ENCODE measurements at places on chromosomes 2 and 18. TPM values are rescaled to one million over a fixed set of nuclear protein-coding genes. Genes with fewer than 3 reads are reported as not detected.
A peak's percentile ranks its signal among the peaks of the same experiment; 100 is the strongest.

RAB17 gene
- total RNA-seq, result 6.5 TPM

AQP12A gene
- not detected for total RNA-seq

PDCL3 gene
- 7.5 TPM for total RNA-seq

GRCh38 chr2:26202981-26203490 is 30.1 kb downstream of the GAREM2 start:
- no peaks in the 10 kb centered on the region for H3K4me1 ChIP-seq
- no peaks in the 10 kb centered on the region for H3K27me3 ChIP-seq
- DNase-seq, result no peak
- peaks cover 37% of the 10 kb centered on the region for H3K36me3 ChIP-seq
- no peak overlapping the region for H3K27ac ChIP-seq
- no peak overlapping the region for H3K4me3 ChIP-seq

- no peaks in the 10 kb centered on the region for H3K27me3 ChIP-seq
- H3K4me1 ChIP-seq, result no peaks in the 10 kb centered on the region
- H3K36me3 ChIP-seq, result no peaks in the 10 kb centered on the region
- H3K27ac ChIP-seq, result no peak overlapping the region
Measured at GRCh38 chr2:238955648-238956531, 108.0 kb downstream of the TWIST2 start.

DNA sequence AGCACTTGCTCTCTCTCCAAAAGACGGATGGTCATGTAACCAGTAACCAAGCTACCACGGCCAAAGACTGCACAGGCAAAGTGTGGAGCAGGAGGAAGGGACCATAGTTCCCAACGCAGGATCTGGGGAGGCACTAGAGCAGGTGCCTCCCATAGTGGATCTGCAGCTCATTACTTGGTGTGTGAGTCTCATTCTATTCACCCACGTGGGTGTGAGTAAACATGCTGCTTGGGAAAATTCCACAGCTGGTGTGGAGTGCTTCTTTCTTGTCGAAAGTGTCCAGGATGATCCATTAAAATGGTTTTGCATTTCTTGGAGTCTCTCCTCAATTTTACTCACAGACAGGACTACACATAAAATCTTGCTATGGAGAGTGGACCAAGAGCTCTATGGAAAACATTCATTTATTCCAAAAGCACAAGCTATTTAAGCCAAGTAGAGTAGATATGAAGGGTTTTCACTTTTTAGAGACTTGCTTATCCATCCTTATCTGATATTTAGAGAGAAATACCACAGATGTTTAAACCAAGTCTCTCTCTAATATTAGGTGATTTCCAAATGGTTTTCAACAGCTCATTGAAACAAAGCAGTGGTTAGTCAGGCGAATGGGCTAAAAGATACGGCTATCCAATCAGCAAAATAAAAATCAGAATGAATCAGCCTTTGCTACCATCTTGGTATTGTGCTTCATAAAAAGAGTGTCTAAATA is 104.3 kb upstream of the CCDC195 start:
- no peaks in the 10 kb centered on the region for H3K27me3 ChIP-seq
- no peak overlapping the region for H3K27ac ChIP-seq

GRCh38 chr18:78431606-78432005 is 548.0 kb upstream of the SALL3 start:
- DNase-seq, result no peak
- no peak overlapping the region for H3K27ac ChIP-seq
- no peaks in the 10 kb centered on the region for H3K36me3 ChIP-seq
- H3K4me3 ChIP-seq, result no peak overlapping the region
- H3K27me3 ChIP-seq, result no peaks in the 10 kb centered on the region

- no peaks in the 10 kb centered on the region for H3K27me3 ChIP-seq
- H3K4me1 ChIP-seq, result no peaks in the 10 kb centered on the region
- no peak overlapping the region for H3K27ac ChIP-seq
- DNase-seq, result no peak
Measured at GRCh38 chr2:174984561-174984960, 20.6 kb downstream of the CHN1 start.

GRCh38 chr2:8558096-8558495 is 123.8 kb upstream of the ID2 start:
- H3K4me1 ChIP-seq, result no peaks in the 10 kb centered on the region
- no peaks in the 10 kb centered on the region for H3K27me3 ChIP-seq
- H3K36me3 ChIP-seq, result no peaks in the 10 kb centered on the region
- DNase-seq, result no peak

- peaks cover 4% of the 10 kb centered on the region for H3K4me1 ChIP-seq
- no peaks in the 10 kb centered on the region for H3K27me3 ChIP-seq
- H3K36me3 ChIP-seq, result peaks cover 12% of the 10 kb centered on the region
- peak overlapping the region; percentile 93 for H3K4me3 ChIP-seq
Measured at GRCh38 chr2:676647-677055, 555 bp downstream of the TMEM18 start.

DNA sequence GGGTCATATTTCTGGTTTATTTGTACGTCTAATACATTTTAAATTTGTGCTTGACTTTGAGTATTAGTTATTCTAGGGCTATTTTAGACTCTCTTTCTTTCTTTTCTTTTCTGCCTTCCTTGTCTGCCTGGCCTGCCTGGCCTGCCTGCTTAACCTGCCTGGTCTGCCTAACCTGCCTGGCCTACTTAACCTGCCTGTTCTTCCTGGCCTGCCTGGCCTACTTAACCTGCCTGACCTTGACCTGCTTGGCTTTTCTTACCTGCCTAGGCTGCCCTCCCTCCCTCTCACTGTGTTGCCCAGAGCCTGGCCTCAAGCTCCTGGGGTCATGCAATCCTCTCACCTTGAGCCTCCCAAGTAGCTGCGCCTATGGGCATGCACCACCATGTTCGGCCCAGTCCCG is 83.7 kb downstream of the PMAIP1 start:
- no peaks in the 10 kb centered on the region for H3K4me1 ChIP-seq
- H3K27me3 ChIP-seq, result no peaks in the 10 kb centered on the region
- no peak overlapping the region for H3K4me3 ChIP-seq

LYPD6B gene
- not detected for total RNA-seq

GRCh38 chr2:23491591-23492336 is 106.8 kb downstream of the KLHL29 start:
- no peaks in the 10 kb centered on the region for H3K27me3 ChIP-seq
- H3K4me1 ChIP-seq, result peaks cover 20% of the 10 kb centered on the region
- H3K27ac ChIP-seq, result no peak overlapping the region
- no peak for DNase-seq

LAMA1 gene
- total RNA-seq, result not detected

DNA sequence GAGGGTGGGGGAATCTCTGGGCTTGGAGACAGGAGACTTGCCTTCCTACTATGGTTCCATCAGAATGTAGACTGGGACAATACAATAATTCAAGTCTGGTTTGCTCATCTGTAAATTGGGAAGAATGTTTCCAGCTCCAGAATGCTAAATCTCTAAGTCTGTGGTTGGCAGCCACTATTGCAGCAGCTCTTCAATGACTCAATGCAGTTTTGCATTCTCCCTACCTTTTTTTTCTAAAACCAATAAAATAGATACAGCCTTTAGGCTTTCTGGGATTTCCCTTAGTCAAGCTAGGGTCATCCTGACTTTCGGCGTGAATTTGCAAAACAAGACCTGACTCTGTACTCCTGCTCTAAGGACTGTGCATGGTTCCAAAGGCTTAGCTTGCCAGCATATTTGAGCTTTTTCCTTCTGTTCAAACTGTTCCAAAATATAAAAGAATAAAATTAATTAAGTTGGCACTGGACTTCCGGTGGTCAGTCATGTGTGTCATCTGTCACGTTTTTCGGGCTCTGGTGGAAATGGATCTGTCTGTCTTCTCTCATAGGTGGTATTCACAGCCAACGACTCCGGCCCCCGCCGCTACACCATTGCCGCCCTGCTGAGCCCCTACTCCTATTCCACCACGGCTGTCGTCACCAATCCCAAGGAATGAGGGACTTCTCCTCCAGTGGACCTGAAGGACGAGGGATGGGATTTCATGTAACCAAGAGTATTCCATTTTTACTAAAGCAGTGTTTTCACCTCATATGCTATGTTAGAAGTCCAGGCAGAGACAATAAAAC is 6.5 kb downstream of the TTR start:
- no peaks in the 10 kb centered on the region for H3K4me1 ChIP-seq
- H3K27me3 ChIP-seq, result no peaks in the 10 kb centered on the region
- H3K36me3 ChIP-seq, result no peaks in the 10 kb centered on the region
- DNase-seq, result no peak
- H3K4me3 ChIP-seq, result no peak overlapping the region

ACVR1C gene
- 0.41 TPM for total RNA-seq

DSC2 gene
- 2.7 TPM for total RNA-seq

DNA sequence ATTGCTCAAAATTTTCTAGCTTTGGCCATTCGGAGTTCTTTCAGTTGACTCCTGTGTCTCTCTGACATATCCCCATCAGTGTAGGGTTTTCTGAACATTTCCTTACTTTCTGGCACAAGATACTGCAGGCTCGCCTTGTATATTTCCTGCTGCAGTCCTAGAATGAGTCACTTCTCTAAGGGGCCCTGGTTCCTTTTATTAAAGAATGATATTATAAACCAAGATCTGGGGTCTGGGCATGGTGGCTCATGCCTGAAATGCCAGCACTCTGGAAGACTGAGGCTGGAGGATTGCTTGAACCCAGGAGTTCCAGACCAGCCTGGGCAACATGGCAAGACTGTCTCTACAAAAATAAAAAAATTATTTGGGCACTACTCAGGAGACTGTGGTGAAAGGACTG is 3.0 kb upstream of the RPL37A start:
- DNase-seq, result no peak
- H3K4me1 ChIP-seq, result peaks cover 4% of the 10 kb centered on the region
- no peak overlapping the region for H3K4me3 ChIP-seq
- H3K27ac ChIP-seq, result no peak overlapping the region
- no peaks in the 10 kb centered on the region for H3K27me3 ChIP-seq

DNA sequence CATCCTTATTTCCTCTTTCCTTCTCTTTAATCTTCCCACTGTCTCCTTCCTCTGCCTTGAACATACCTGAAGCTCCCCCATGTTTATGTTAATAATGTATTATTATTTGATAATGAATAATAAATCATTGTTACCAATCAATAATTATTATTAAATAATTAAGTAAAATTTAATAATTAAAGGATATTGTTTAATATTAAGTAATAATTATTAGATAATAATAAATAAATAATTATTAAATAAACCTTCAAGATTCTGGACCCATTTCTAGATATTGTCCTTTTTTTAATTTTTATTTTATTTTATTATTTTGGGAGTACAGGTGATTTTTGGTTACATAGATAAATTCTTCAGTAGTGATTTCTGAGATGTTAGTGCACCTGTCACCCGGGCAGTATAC is 7.4 kb upstream of the EVA1A start:
- H3K36me3 ChIP-seq, result no peaks in the 10 kb centered on the region
- H3K4me3 ChIP-seq, result no peak overlapping the region
- no peak for DNase-seq
- H3K27me3 ChIP-seq, result no peaks in the 10 kb centered on the region
- H3K27ac ChIP-seq, result no peak overlapping the region

DNA sequence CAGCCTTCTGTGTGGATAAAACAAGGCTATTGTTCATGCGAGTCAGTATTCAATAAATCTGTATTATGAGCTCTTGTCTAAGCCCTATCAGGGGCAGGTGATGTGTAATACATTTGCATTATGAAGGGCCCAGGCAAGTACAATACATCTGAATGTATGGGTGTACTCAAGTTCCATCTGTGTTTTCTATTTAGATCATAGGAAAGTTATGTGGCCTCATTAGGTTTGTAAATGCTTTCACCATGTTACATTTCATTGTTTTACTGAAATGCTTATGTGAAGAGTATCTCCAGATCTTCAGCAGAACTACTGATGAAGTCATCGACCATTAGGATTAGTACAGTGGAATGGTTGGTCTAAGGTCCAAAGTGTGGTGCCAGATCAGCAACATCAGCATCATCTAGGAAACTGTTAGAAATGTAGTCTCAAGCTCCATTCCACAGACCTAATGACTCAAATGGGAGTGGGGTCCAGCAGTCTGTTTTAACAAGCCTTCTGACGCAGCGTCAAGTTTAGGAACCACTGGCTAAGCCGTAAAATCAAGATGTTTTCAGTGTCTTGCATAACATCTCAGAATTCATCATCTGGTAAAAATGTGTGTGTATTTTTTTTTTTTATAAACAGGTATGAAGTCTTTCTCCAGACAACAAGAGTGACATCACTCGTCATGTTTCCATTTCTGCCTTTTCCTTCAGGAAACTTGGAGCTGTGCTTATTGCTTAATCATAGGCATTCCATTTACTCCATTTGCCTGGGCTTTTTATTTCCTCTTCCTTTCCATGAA is 80.5 kb downstream of the LYPD6 start:
- no peak overlapping the region for H3K4me3 ChIP-seq
- DNase-seq, result no peak
- H3K4me1 ChIP-seq, result no peaks in the 10 kb centered on the region
- no peak overlapping the region for H3K27ac ChIP-seq

GRCh38 chr18:48217258-48218250 is 191.6 kb downstream of the ZBTB7C start:
- DNase-seq, result no peak
- no peaks in the 10 kb centered on the region for H3K4me1 ChIP-seq
- H3K27ac ChIP-seq, result no peak overlapping the region
- H3K4me3 ChIP-seq, result no peak overlapping the region

SLC39A10 gene
- 13.1 TPM for total RNA-seq

CYS1 gene
- total RNA-seq, result 26.9 TPM

DNA sequence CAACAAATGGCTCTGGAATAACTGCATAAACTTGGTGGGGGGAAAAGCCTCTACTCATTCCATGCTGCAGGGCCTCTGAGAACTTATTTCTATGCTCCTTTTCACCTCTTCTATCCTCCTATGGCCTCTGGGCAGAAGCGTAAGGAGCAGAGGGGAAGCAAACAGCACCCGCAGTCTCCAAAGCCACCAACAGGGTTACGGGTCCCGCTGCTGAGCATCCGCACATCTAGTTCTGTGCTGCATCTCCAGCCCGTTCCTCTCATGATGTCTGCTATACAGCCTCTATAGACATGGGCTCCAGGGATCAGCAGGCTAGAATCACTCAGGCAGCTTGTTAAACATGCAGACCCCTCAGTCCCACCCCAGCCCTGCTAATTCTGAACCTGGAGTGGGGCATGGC is 25.9 kb downstream of the PSTPIP2 start:
- no peak for DNase-seq
- H3K4me3 ChIP-seq, result no peak overlapping the region
- H3K36me3 ChIP-seq, result no peaks in the 10 kb centered on the region
- peaks cover 3% of the 10 kb centered on the region for H3K4me1 ChIP-seq
- no peak overlapping the region for H3K27ac ChIP-seq

SLC9A4 gene
- 1.4 TPM for total RNA-seq

- H3K27ac ChIP-seq, result no peak overlapping the region
- H3K36me3 ChIP-seq, result peaks cover 2% of the 10 kb centered on the region
- no peaks in the 10 kb centered on the region for H3K27me3 ChIP-seq
- H3K4me1 ChIP-seq, result no peaks in the 10 kb centered on the region
- no peak for DNase-seq
Measured at GRCh38 chr2:156585457-156585856, 149.3 kb downstream of the GPD2 start.

GRCh38 chr18:28995319-28995718 is 818.4 kb upstream of the CDH2 start:
- H3K4me1 ChIP-seq, result no peaks in the 10 kb centered on the region
- no peak overlapping the region for H3K4me3 ChIP-seq
- DNase-seq, result no peak

IGFBP2 gene
- 2,156 TPM for total RNA-seq

- no peak overlapping the region for H3K4me3 ChIP-seq
- no peak for DNase-seq
- H3K4me1 ChIP-seq, result no peaks in the 10 kb centered on the region
- H3K27ac ChIP-seq, result no peak overlapping the region
- no peaks in the 10 kb centered on the region for H3K36me3 ChIP-seq
Measured at GRCh38 chr18:228586-228985, 39.3 kb downstream of the THOC1 start.

Measured in thoracic aorta (tissue), 2 donors.